ENCODE measurements at places on chromosomes 16 and 17.

DNA sequence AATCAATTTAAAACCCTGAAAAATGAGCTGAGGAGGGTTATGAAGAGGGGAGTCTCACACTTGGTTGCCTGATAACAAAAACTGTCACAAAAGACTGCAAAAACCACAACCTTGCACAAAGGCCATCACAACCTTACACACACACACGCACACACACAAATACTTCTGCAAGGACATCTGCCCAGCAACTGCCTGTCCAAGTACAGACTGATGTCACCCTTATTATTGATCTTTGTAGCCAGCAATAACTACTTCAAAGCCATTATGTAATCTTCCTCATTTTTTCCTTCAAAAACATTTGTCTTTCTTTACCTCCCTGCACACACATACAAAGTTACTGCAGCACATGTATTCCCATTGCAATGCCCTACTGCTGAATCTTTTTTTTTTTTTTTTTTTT, 253.2 kb upstream of the HSBP1 start:
- DNase-seq: no peak

DNA sequence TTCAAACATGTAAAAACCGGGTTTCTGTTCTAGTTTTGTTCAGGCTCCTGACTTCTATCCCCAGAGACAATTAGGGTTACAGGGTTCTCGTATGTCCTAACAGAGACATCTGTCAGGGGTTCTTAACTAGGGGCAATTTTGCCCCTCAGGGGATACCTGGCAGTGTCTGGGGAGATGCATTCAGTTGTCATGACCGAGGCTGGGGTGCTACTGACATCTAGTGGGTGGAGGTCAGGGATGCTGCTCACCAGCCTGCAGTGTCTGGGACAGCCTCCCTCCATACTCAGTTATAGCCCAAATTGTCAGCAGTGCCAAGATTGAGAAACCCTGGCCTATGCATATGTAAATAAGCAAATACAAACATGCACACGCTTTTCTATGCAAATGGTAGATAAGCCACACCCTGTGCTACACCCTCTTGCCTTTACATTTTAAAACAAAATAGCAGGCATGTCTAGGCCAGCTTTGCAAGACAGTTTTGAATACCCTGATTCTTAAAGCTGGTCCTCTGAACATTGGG, 37.4 kb downstream of the CLEC16A start:
- no peak for DNase-seq

DNA sequence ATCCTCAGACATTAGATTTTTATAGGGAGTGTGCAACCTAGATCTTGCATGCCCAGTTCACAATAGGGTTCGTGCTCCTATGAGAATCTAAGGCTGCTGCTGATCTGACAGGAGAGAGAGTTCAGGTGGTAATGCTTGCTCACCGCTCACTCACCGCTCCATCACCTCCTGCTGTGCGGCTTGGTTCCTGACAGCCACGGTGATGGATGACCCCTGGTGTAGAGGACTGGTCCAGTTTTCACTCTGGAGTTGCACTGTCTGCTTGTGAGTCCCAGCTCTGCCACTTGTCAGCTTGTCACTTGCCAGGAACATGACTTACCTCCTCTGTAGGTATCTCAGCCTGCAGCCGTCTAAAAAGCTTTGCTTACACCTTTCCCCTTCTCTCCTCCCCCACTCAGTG, 214.6 kb downstream of the SNX29 start:
- no peak for DNase-seq

DNA sequence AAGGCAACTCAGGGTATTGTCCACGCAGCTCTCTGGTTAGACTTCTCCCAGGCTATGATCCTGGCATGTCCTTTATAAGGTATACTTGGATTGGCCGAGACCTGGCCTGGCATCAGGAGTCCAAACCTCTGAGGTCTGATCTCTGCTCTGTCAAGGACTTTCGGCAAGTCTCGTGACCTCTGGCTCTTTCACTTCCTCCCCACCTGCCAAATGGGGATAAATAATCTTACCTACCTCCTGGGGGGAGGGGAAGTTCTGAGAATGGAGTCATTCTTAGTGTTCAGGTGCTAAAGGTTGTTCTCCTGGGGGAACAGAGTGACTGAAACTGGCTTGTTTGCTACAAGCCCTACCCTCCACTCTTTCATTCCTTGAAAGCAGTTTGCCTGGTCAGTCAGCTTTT, 7.6 kb downstream of the ATXN1L start:
- no peak for DNase-seq

- no peak for DNase-seq
Observed at GRCh38 chr16:85917959-85918358, 19.0 kb downstream of the IRF8 start.

DNA sequence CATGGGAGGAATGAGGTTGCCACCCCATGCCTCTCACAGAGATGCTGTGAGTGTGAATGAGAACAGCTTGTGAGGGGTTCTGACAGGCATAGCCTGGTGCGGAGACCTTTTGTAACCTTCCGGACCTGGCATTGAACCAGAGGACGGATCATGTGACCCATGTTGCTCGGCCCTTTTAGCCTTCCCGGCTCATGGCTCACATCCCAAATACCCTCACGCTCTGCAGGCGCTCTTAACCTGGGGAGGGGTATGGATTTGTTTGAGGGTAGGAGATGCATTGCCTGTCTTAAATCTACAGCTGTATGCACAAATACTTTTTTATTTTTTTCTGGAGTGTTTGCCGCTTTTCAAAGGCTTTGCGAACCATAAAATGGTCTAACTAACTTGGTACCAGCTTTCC, 102.4 kb upstream of the CRHR1 start:
- DNase-seq: no peak

DNA sequence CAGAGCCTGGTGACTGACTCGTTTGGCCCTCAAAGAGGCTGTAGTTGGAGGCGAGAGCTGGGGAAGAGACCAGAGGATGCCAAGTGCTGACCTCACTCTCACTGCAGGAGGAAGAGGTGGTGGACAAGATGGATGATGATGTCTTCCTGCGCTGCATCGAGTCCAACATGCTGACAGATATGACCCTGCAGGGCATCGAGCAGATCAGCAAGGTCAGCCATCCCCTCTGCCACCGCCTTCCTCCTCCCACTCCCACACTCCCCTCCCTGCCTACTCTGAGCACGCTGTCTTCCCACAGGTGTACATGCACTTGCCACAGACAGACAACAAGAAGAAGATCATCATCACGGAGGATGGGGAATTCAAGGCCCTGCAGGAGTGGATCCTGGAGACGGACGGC, 26.9 kb downstream of the POLR2A start:
- no peak for DNase-seq

DNA sequence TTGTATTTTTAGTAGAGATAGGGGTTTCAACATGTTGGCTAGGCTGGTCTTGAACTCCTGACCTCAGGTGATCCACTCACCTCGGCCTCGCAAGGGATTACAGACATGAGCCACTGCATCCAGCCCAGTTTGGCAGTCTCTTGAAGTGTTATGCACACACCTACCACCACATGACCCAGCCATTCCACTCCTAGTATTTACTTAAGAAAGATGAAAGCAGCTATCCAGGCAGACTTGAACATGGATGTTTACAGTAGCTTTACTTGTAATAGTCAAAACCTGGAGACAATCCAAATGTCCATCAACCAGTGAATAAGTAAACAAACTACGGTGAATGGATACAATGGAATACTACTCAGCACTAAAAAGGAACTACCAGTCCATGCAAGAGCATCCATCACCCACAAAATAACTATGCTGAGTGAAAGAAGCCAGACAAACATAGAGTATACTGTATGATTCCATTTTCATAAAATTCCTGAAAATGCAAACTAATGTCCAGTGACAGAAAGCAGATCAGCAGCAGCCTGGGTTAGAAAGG, 37.8 kb upstream of the RASD1 start:
- no peak for DNase-seq

GRCh38 chr16:85010931-85011845, at the start of gene ZDHHC7:
Gene ZDHHC7 (minus strand): TSS chr16:85011535. CDS start chr16:84990618, 20,917 bp downstream.
- peak; percentile 70 for DNase-seq

DNA sequence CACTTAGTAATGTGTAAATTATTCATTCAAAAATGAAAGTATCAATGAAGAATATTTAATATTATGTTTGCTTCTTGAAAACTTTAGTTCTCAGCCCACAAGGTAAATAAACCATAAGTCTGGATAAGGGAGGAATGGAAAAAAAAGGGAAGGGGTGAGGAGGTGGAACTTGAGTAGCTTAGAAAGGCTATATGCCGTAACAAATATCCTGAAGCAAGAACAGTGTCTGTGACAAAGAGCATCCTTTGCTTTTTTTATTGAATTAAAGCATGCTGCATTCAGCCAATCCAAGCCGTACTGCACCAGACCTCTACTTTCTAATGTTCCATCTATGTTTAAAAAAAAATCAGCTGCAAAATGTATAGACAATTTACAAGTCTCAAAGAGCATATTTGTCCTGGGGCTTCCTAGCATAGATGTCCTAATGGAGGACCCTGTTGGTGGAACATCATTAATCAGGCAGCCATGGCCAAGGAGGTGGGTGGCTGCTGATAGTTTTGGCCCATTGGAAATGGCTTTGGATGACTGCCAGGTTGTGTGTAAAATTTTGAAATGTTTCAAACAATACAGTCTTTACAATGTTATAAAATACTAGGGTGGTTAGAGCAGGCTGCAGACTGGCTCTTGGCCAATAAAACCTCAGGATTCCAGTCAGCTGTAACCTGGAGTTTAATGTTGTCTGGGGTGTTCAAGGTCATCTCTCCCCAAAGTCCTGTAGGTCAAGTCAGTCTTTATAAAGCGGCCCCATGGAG, 895.8 kb upstream of the SOX9 start:
- no peak for DNase-seq

GRCh38 chr16:69566240-69566980, 644 bp downstream of the NFAT5 start:
- DNase-seq: peak; percentile 1

DNA sequence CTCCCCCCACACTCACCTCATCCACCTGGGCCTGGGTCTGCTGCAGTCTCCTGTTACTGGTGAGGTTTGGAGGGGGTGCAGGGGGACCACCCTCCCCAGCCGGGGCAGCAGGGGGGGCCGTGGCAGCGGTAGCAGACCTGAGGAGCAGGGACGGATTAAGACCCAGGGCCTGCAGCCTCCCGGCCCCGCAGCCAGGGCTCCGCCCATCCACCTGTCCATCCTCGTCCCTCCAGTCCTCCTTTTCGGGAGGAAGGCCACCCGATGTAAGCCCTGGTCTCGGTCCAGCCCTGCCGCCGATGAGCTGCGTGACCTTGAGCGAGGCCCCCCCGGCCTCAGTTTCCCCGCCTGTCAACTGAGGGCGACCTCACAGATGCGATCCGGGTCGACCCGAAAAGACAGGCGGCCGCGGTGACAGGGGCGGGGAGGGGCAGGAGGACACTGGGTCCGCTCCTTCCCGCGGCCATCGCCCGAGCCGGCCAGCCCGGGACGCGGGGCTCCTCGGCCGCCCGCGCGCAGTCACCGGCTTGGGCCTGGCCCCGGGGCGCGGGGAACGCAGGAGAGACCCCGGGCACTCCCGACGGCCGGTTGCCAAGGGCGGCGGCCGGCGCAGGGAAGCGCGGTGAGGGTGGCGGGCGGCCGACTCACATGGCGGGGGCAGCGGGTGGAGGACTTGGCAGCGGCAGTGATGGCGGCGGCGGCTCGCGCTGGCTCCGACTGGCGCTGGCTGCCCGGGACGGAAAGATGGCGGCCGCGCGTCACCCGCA, at the start of gene VAMP2:
Gene VAMP2 (minus strand): TSS at position 716 of the 764 bp plus-strand sequence. CDS start 69 bp downstream, at position 647.
- DNase-seq: peak; percentile 71

DNA sequence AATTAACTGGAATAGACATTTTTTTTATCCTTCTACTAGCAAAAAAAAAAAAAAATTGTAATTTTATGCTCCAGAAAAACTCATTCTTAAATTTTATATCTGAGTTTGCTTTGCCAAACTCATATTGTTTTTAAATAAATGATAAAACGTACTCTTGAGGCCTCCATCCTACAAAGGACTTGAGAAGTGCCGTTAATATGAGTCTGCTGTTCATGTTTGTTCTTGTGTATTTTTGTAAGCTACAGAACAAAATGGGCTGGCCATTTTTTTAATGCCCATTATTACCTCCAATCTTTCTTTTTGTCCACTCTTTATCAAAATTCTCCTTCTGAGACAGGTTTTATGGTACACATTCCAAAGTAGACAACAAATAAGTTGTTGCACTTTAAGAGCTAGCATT, 643.5 kb upstream of the SOX9 start:
- DNase-seq: no peak

DNA sequence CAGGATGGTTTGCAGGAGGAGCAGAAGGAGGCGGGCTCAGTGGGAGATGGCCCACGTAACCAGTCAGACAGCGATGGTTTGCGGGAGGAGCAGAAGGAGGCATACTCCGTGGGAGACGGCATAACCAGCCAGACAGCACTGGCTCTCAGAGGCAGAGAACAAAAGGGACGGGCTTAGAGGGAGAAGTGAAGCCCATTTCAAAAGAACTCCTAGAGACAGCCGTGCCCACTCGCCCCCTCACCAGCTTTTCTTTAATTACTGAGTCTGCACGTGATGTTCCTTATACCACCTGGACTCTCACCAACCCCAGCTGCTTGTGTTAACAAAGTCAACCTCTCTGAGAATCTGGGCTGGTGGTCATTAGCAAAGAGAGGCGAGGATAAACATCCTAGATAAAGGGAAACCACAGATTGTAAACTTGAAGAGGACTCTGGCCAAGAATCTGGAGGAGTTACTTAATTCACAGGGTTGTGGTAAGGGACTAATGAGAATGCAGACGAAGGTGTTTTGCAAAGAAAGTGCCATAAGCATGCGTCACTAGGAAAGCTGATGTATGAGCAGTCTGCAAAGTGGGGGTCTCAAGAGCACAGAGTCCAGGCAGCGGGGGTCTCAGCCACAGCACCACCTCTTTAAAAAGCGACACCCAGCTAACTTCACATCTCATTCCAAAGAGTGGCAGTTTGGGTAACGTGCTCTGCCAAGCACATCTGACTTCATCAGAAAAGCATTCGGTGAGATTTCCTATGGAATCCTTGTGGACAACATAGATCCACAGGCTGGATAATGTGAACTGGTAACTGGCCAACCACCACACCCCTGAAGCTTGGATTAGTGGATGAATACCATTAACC, 51.7 kb downstream of the NXN start:
- DNase-seq: no peak

DNA sequence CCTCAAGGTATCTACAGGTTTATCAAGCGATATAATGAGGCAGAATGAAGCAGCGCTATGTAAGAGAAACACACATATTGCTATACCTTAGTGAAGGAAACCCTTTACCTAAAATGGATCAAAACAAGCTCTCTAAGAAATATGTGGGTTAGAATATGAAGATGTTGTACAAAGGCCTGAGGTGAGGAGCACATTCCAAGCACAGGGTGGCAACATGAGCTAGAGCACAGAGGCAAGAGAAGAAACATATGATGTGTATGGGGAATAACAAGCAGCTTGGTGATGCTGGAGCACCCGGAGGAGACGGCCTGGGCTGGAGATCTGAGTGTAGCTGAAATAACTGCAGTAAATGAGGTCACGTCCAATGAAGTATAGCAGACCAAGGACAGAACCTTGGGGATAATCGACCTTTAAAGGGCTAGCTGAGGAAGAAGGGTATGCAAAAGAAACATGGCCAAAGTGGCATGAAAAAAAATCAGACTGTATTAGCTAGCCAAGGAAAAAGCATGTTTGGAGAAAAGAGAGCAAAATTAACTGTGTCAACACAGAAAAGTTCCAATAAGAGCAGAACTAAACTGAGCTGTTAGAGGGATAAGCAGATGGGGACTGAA, 44.0 kb downstream of the MARVELD3 start:
- DNase-seq: no peak

- DNase-seq: no peak
Observed at GRCh38 chr16:11367483-11367906, 22.2 kb downstream of the RMI2 start.
